ENCODE measurements at places on chromosomes 2 and 18.

DNA sequence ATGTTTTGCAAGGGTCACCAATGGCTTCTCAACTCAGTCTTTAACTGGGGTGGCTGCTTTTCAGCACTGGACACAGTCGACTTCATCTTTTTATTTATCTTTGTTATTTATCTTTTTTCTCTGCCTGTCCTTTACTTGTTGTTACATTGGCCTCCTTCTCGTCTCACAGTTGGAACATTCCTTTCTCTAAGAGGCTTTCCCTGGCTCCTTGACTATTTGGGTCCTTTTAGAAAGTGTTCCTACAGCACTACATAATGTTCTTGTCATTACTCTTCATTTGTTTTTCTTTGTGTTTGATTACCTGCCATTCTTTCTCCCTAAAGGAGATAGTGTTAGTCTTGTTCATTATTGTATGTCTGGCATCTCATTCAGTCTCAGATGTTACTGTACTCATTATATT, 122.0 kb downstream of the KIAA1328 start:
- no peak for DNase-seq

- no peak for DNase-seq
These were observed 23.3 kb downstream of the GRB14 start for GRCh38 chr2:164597983-164598382.

DNA sequence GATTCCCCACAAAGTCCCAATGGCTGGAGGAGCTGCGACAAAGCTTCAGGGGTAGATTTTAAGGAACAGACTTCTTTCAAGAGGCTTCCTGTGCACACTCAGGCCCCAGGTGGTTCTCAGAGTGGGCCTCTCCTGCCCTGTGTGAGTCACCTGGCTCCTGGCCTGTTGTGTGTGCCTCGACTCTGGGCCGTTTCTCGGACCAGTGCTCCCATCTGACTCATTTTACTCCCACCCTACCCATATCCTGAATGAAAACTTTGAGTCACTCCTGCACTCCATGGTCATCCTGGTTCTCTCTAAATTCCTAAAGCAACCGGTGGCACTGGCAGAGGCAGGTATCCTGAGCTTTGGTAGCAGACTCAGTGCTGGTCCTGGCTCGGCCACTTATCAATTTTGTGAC, 84.1 kb downstream of the CELF4 start:
- peak; percentile 90 for DNase-seq

- DNase-seq = no peak
These were observed 4.6 kb upstream of the UGP2 start for GRCh38 chr2:63837036-63837594.

GRCh38 chr18:60246606-60247005, 126.0 kb downstream of the MC4R start:
- no peak for DNase-seq

DNA sequence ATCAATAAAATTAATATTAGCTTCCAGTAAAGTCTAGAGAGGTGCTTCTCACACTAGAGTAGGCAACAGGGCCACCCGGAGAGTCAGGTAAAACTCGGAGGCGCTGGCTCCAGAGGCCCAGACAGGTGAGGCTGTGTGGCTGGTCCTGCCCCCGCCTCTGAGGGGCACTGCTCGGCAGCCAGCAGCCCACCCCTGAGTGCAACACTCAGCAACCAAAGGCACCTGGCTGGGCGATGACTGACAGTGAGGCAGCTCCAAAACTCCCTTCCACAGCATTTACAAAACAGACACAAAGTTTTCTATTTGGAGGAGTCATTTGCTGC, 138.8 kb upstream of the ID2 start:
- no peak for DNase-seq

DNA sequence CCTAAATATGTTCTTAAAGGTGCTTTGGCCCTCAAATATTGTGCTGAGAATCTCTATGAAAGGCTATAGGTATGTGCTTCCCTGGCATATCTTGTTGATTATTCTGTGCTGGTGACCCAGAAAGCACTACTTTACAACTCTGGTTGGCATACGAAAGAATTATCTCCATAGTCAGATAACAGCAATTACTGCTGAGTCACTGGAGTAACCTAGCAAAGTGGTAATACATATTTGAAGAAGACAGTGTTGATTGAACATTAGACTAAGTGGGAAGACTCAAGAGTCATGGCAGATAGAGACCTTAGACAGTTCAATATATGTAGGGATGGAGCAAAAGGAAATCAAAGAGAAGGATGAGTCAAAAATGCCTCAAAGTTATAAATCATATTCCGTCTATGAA, 1978.5 kb upstream of the LRRTM1 start:
- no peak for DNase-seq

GRCh38 chr2:64672708-64673107, 19.0 kb upstream of the SERTAD2 start:
- DNase-seq = no peak

GRCh38 chr2:58195662-58196061, 45.5 kb downstream of the FANCL start:
- no peak for DNase-seq

Data from kidney glomerular epithelial cell (primary cell).